ENCODE measurements at places on chromosomes 16 and 17.

DNA sequence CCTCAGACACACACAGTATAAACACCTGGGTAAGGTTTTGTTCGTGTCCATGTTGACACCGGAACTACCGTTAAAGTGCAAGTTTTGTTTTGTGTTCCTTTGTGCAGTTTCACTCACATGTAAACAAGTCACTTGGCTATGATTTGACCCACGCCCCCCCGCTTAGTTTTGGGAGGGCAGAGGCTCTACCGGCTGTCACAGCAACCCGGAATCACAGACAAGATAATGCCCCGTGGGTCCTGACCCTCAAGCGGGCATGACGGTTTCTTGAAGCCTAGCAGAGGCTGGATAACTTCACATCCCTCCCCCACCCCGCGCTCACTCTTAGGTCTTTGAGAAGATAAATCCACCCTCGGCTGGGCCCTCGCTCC lies 1.7 kb downstream of the RASD1 start:
- no peaks in the 10 kb centered on the region for H3K27me3 ChIP-seq
- DNase-seq, result no peak
- peaks cover 11% of the 10 kb centered on the region for H3K4me1 ChIP-seq
- H3K36me3 ChIP-seq, result peaks cover 18% of the 10 kb centered on the region
- no peak overlapping the region for H3K27ac ChIP-seq
- H3K4me3 ChIP-seq, result no peak overlapping the region

DNA sequence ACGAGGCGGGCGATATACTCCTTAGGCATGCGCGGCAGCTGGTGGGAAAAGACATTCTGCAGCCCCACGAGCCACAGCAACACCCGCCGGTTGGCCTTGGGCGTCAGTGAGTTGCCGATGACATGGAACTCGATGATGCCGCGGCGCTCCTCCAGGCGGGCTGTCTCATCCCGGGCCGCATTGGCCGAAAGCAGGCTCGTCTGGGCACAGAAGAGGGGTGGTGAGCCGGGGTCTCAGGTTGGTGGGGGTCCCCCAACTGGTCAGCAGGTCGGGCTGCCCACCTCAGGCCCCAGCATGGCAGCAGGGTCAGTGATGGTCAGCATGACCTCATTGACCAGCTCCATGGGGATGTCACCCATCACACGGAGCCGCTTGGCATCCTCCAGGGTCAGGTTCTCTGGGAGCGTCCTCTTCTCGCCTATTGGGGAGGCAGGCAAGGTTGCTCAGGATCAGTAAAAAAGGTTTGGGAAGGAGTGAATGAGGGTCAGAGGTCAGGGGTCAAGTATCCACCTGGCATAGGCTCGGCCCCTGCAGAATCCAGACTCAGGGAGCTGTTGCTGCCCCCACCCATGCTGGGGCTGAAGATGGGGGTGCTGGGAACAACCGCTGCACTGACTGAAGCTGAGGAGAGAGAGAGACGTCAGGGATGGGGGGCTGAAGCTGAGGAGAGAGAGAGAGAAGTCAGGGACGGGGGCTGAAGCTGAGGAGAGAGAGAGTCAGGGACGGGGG lies 3.6 kb downstream of the KAT2A start:
- no peak overlapping the region for H3K27ac ChIP-seq
- H3K27me3 ChIP-seq, result no peaks in the 10 kb centered on the region
- H3K4me1 ChIP-seq, result peaks cover 23% of the 10 kb centered on the region
- no peak for DNase-seq

DNA sequence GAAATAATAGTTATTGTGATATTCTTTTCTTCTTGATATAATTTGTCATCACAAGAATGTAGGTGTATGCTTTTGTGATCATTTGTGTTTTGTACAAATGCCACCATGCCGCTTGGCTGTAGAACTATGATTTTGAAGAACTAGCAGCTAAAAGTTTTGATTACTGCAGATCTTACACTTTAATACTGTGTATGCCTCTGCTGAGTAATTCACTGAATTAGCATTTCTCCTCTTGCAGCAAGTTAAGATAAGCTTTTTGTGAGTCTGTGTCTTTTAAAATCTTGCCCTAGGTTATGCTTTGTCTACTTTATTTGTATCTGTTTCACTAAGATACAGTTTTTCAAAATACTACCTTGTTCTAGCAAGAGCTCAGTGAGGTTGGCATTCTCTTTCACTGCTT lies 326.5 kb upstream of the TBX2 start:
- no peaks in the 10 kb centered on the region for H3K4me1 ChIP-seq
- no peaks in the 10 kb centered on the region for H3K27me3 ChIP-seq
- DNase-seq, result no peak
- no peak overlapping the region for H3K4me3 ChIP-seq
- H3K36me3 ChIP-seq, result no peaks in the 10 kb centered on the region

DNA sequence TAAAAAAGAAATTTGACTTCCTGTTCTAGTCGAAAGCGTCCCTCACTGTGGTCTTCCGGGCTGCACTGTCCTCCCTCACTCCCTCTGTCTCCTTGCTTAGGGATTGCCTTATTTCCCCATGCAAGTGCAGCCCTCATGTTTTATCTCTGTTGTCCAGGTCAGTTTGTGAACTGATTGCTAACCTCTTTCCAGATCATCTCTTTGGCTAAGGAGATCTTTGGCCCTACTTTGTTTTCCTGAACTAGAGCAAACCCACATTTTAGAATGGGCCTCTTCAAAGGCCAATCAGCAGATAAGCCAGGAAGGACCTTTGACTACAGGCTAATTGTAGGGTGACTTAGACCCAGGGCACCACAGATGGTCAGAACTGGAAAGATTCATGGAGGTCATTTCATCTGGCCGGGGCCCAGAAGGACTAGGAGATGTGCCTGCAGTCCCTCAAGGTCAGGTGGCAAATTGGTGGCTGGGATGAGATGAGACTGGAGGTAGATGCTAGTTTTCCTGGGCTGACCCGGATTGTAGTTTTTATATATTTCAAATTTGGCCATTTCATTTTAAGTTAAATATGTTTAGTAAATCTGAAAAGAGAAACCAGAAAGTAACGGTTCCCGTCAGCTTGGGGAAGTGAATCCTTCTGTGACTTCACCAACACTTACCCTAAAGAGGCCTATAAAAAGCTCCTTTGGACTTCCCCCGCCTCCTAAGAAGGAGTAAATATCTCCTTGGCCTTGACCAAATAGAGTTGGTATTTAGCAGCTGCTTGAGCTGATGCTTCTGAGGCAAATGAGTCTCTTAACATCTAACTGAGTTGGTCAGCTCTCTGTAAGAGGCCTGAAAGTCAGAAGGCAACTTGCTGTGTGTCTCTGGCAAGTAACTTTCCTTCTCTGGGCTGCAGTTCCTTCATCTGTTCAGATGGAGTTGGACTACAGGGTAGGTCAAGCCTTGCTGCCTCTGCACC lies 6.2 kb upstream of the SLC25A19 start:
- H3K4me1 ChIP-seq, result no peaks in the 10 kb centered on the region
- peak; percentile 39 for DNase-seq

All from naive thymus-derived CD4-positive, alpha-beta T cell (primary cell).